ENCODE measurements at places on chromosomes 3 and 15.

- no peak for DNase-seq
Observed at GRCh38 chr15:58437531-58438105, 5.8 kb downstream of the LIPC start.

GRCh38 chr3:184129012-184129411, 6.1 kb upstream of the EIF2B5 start:
- DNase-seq, result peak; percentile 70

DNA sequence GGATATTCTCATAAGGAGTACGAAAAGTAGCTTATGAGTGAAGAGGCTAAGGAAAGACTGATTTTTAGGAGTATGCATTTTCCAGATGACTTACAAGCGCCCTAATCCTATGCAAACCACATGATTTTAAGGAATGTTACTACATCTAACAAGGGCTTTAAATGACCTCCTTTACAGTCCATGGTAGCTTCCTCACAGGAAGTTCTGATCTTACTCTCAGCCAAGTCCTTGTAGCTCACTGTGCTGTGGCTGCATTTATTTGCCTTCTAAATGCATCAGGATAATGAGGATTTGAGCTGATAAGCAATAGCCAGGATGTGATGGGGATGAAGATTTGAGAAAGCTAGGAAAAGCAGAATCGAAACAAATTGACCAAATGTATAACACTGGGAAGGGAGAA, 896.0 kb downstream of the MCTP2 start:
- no peak for DNase-seq

- no peak for DNase-seq
Observed at GRCh38 chr15:53872410-53872809, 105.8 kb upstream of the UNC13C start.

GRCh38 chr3:133691273-133692107, 29.7 kb upstream of the TOPBP1 start:
- no peak for DNase-seq

- no peak for DNase-seq
Observed at GRCh38 chr15:62306851-62307504, 141.9 kb upstream of the C2CD4B start.

- peak; percentile 89 for DNase-seq
Observed at GRCh38 chr3:48504051-48504946, at the start of gene SHISA5. SHISA5 (minus strand) TSS chr3:48504174; CDS start chr3:48504094, 80 bp downstream.

DNA sequence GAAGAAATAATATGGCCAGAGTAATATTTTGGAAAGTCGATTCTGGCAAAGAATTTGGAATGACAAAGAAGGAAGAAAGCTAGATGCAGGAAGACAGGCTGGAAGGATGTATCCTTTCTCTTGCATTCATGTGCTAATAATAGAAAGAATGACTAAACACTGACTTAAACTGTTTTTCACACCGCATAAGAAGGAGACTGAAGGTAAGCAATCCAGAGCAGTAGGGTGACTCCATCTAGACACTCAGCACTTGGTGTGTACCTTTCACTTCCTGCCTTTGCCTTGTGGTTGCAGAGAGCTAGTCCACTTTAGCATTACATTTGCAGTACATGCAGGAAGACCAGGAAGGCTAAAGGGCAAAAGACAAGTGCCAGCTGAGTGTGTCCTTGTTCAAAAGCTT, 234.6 kb downstream of the RBMS3 start:
- DNase-seq, result no peak

- no peak for DNase-seq
Observed at GRCh38 chr15:61621146-61621545, 392.0 kb upstream of the RORA start.

GRCh38 chr15:73857193-73857920, 16.0 kb upstream of the TBC1D21 start:
- DNase-seq, result no peak

GRCh38 chr15:48373821-48374451, 42.7 kb downstream of the DUT start:
- peak; percentile 60 for DNase-seq

DNA sequence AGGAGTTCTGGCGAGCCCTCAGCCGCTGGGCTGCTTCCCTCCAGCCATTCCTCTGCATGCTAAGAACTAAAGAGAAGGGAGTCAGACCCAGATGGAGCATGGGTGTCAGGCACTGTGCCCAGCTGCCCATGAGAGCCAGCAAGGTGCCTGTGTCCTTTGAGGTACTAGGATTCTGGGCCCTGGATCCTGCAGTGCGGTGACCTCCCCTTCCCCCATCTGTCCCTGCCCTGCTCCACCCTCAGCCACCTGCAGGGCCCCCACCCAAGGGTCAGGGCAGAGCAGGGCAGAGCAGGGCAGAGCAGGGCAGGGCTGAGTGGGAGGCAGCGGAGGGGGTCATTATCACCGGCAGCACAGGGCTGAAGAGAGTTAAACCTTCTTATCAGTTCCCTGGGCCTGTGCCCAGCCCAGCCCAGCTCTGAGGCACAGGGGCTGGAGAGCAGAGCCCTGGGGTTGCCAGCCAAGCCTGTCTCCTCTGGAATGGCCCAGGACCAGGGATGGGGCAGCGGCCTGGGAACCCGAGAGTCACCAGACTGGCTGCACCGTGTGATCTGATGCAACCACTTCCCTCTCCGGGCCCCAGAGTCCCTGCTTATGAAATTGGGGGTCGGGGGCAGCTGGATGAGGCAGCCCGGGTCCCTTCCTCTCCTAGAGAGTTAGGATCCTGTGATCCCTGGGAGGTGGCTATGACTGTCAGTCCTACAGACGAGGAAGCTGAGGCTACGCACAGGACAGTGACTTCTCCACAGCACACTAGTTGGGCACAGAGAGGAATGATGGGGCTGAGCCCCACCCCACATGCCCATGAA, 17.3 kb downstream of the ZDHHC19 start:
- DNase-seq, result peak; percentile 84

- no peak for DNase-seq
Observed at GRCh38 chr15:51144021-51144532, 49.4 kb upstream of the TNFAIP8L3 start.

GRCh38 chr3:170344971-170345370, 12.5 kb upstream of the SKIL start:
- DNase-seq, result no peak

DNA sequence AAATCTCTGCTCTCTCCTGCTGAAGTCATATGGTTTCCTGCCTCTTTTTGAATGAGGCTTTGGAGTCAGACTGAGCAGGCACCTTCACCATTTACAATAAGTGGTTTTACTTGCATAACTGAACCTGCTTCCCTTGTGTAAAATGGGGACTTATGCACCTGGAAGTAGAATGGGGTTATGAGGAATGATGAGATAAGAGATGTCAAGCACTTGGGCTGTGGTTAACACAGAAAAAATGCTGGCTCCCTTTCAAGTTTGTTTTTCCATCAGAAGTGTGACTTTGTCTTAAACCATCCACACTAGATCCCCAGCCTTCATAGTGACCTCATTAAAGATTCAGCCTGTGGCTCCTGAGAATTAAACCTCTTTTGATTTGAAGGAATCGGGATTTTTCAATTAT, 5.2 kb downstream of the EXOSC7 start:
- DNase-seq, result no peak

- no peak for DNase-seq
Observed at GRCh38 chr3:53092942-53093341, 37.3 kb downstream of the RFT1 start.

DNA sequence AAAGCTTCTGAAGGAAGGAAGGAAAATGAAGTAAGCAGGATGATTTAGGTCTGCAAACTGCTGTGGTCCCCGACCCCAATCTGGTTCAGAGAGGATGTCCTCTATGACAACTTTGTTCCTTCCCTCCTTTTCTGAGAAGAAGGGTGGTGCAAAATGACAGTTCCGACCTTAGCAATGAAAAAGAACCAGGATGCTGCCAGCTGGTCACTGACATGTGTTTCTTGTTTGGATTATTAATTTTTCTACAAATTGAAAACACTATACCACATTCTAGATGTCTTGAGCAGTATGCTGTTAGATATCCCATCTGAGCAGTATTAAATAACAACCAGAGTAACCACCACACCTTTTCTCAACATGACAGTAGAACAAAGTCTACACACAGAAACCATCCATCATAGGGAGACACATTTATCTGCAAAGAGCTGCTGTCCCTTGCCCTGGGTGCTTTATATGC, 27.5 kb downstream of the CDCP1 start:
- DNase-seq, result no peak

GRCh38 chr15:84917452-84917851, 33.0 kb downstream of the SLC28A1 start:
- DNase-seq, result no peak
